ENCODE measurements at places on chromosomes 3 and 15. TPM values are rescaled to one million over a fixed set of nuclear protein-coding genes. Genes with fewer than 3 reads are reported as not detected.

DNA sequence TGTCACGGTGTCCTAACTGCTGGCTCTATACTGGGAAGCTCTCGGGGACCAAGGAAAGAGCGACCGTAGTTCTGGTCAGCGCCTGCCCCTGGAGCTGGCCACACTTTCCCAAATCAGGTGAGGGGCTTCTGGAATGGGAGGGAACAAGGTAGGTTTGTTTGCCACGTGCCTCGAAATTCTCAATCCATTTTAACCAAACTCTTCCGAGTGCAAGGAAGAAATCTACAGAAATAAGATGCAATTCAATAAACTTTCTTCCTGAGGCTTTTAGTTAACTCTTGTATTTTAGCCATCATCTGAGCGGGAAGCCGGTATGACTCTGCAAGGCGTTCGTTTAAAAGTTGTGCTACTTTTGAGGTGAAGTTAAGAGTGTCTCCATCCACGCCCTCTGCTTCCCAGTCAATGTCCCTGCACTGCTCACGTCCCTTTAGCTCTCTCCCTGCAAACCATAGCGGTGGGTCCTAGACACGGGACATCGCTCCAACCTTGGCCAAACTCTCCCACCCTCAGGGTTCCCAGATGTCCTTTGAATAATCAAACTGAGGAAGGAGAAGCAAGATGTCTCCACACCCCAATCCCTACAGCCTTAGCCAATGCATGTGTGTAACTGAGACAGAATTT lies 597 bp downstream of the AGTR1 start:
- DNase-seq: no peak

The AP4E1 gene
- polyA plus RNA-seq: 3.2 TPM

The CLDN16 gene
- not detected for polyA plus RNA-seq

The C3orf62 gene
- 0.74 TPM for polyA plus RNA-seq

The CCR8 gene
- 1.1 TPM for polyA plus RNA-seq

All from immature natural killer cell (primary cell).